ENCODE measurements at places on chromosomes 6 and 20.
A peak's percentile ranks its signal among the peaks of the same experiment; 100 is the strongest.

GRCh38 chr6:5869261-5869660 lies 137.5 kb downstream of the NRN1 start:
- no peak for DNase-seq

DNA sequence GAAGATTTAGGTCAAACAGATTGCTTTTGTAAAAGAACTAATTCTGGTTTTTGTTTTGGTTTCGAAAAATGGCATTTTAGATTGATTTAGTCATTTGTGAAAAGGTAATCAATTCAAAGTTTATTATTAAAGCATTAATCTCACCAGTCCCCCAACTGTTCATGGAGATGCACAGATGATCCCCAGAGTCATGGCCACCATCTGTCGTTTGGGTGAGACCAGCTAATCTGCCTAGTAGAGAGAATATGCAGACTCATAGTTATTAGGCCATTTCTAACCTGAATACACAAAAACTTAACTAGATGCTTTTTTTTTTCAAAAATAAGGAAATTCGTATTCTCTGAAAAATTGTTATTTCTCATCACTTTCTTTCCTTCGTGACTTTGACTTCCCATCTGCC lies 58.1 kb downstream of the C6orf58 start:
- no peak for DNase-seq

DNA sequence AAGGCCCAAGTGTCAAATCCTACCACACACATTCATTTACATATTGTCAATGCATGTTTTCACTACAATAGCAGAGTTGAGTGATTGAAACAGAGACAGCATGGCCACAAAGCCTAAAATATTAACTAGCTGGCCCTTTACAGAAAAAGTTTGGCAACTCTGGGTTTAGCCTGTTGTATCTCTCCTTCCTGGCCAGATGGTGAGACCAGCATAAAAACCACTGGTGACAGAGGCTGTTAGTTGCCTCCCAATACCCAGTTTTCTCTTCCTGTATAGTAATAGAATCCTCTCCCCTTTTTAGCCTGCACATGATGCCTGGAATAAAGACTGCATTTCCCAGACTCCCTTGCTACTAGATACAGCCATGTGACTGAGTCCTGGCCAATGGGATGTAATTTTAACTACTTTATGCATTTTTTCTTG lies 100.0 kb upstream of the TAB2 start:
- DNase-seq = no peak

DNA sequence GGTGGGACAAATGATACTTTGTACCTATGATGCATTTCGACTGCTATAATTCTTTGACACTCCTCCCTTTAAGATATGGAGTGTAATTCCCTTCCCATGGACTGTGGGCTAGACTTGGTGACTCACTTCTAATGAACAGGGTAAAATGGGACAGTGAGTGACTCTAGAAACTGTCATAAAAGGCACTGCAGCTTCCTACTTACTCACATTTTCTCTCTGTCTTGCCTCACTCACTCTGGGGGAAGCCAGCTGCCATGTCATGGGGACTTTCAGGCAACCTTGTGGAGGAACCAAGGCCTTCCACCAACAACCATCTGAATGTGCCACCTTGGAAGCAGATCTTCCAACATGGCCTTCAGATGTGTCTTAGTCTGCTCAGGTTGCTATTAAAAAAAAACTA lies 12.9 kb upstream of the GFOD1 start:
- no peak for DNase-seq

DNA sequence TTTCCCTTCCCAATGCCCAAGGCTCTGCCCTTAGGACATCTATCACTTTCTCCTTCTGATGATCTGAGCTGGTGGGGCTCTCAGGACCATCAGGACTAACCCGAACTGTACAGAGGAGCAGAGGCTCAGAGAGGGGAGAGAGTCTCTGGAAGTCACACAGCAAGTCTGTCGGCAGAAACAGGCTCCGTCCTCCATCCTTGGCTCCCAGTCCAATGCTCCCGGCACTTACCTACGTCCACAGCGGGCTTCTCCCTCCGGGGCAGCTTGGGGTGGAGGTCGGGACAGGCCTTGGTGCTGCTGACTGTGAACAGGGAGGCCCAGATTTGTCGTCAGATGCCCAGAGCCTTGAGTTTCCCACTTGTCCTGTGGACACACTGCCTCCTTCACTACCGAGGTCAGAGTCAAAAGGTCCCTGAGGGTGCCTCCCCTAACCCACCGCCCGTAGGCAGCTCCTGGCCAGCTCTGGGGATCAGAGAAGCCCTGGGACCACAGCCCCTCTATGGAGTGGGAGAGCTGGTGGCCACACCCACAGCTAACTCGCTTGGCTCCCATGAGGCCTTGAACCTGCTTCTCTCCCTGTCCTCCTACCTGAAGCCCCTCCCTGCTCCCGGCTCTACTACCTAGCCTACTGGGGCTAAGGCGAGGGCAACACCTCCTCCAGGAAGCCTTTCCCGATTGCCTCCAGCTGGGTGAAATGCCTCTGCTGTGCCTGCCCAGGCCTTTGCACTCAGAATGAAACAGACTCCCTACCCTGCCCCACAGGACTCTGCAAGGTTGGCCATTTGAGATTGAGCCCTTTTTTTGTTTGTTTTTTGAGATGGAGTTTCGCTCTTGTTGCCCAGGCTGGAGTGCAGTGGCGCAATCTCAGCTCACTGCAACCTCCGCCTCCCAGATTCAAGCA lies 22.6 kb downstream of the VSTM2L start:
- DNase-seq = no peak

GRCh38 chr20:58665606-58666005 lies 14.5 kb downstream of the STX16 start:
- DNase-seq = no peak

DNA sequence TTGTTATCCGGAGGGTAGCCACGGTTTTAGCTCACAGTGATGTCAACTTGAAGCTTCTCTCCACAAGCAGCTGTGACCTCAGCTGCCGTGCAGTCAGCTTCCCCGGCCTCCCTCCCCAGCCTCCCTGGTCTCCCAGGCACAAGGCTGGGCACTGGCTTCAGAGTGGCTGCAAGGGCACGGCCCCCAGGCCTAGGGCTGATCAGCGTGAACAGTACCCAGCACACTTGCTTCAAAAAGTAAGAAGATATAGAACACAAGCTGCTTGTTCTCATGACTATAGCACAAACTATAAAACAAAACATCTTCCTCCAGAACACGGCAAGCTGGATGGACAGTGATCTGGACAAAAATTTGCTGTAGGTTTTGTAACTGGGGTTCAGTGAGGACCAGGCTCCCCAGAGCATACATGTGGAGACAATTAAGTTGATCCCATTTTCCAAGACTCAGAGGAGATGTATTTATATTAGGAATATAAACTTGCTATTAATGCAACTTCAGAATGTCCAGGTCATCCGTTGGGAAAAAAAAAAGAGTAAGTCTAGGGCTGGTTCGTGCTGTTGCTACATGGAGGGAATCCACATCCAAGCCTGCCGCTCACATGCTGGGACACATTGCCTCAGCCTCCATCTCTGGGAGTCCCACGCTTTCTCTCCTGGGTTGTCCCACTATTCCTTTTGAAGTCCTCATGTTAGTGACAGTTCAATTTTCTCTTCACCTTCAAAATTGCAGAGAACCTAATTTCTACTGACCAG lies 199.4 kb upstream of the THBS2 start:
- no peak for DNase-seq

- DNase-seq = no peak
Observed at GRCh38 chr20:62161347-62161746, 17.8 kb downstream of the SS18L1 start.

DNA sequence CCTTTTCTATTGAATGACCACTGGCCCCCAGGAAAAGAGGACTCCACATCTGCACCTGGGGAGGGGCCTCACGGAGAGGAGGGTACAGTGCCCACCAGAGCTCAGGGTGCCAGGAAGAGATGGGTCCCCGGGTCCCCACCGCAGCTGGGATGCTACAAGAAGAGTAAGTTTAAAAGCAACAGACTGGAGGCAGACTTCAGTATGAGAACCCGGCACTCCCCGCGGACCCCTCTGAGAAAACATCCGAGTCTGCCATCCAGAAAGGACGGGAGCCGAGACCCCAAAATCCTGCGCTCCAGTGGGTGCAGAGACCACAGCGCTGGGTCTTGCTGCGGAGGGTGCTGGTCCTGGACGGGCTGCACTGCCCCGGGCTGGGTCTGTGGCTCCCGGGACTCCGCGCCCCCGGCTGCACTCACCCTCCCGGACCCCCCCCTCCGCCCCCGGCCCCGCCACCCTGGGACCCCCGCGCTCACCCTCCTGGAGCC lies 350 bp downstream of the HELZ2 start:
- no peak for DNase-seq

DNA sequence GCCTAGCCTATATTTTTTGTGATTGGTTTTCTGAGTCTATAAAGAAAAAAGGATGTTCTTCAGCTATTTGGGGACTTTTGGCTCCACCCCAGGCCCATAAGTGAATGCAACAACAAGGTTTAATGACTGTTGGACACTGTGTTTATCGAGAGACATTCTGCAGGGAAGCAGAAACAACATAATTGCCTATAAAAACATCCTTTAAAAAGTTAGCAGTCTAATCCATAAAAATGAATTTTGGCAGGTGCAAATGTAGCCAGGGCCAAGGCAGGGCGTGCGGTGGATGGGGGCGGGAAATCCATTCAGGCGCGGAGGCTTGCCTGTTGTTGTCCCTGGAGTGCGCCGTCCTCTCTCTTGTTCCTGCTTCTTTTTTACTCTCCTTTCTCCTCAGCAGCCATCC lies 99.3 kb downstream of the PAX1 start:
- no peak for DNase-seq

- DNase-seq = no peak
Observed at GRCh38 chr6:63963769-63964315, 328.2 kb downstream of the PHF3 start.

GRCh38 chr20:4924032-4924431 lies 77.3 kb downstream of the SLC23A2 start:
- no peak for DNase-seq

- no peak for DNase-seq
Observed at GRCh38 chr6:128511506-128511905, 8.9 kb downstream of the PTPRK start.

- DNase-seq = no peak
Observed at GRCh38 chr6:6704103-6705060, 115.9 kb downstream of the LY86 start.

- DNase-seq = no peak
Observed at GRCh38 chr6:63504777-63505384, 67.4 kb upstream of the LOC128125822 start.

DNA sequence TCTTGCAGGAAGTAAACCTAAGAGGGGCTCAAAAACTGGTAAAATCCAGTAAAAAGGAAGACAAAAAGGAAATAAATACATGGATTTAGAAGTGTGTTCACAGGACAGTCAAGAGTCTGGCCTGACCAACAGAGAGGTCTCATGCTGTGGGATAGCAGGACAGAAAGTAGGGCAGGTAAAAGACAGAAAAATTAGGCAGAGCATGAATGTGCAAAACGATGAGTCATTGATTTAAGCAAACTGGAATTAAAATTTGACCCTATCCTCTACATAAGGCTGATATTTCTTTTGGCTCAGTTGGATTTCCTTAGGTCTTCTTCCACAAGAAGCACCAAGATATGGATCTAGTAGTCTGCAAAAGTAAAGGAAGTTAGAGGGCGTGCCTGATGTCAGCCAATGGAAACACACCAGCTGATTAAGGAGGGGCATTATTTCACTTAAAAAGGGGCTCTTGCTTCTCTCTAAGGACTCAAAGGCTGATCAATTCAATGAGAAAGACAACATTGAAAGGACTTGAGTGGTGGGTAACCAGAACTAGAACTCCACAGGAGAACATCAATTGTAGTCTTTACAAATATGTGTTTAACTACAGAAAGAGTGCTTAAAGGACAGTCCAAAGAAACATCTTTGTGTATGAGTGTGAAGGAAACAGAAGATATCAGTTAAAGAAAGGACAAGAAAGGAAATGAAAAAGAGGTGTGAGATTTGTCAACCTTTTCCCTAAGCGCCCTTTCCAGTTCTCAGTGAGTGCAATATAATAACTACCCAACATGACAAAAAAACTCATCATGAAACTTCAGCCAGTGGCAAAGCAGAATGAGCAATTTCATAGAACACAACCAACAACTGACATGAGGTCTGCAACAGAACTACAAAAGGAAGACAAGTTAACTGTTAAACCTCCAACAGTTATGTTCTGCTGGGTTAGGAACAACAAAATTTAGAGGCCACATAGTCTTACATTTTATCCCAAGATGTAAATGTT lies 19.4 kb upstream of the MYB start:
- DNase-seq = no peak

GRCh38 chr6:14094721-14095120 lies 22.9 kb upstream of the CD83 start:
- no peak for DNase-seq

- DNase-seq = peak; percentile 79
Observed at GRCh38 chr20:62791301-62792181, 4.7 kb upstream of the MRGBP start.

DNA sequence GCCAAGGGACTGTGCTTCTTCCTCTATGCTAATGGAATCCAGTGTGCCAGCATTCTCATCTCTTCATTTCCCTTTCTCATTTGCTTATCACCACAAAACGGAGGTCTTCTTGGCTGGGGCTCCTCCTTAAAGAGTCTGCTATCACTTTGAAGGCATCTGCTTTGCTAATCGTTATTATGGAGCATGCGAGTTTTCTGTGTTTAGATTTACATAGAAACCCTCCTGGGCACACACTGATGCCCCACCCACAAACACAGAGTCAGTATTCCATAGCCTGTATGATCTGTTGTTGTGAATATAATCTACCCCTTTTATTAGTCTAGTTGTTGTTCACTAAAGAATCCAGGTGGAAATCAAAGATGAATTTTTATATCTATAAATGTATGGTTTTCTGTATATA lies 83.4 kb upstream of the XRN2 start:
- DNase-seq = no peak

GRCh38 chr6:41881506-41881905 lies 13.7 kb downstream of the USP49 start:
- DNase-seq = no peak

GRCh38 chr6:149488815-149489214 lies 4.0 kb upstream of the ZC3H12D start:
- DNase-seq = no peak

DNA sequence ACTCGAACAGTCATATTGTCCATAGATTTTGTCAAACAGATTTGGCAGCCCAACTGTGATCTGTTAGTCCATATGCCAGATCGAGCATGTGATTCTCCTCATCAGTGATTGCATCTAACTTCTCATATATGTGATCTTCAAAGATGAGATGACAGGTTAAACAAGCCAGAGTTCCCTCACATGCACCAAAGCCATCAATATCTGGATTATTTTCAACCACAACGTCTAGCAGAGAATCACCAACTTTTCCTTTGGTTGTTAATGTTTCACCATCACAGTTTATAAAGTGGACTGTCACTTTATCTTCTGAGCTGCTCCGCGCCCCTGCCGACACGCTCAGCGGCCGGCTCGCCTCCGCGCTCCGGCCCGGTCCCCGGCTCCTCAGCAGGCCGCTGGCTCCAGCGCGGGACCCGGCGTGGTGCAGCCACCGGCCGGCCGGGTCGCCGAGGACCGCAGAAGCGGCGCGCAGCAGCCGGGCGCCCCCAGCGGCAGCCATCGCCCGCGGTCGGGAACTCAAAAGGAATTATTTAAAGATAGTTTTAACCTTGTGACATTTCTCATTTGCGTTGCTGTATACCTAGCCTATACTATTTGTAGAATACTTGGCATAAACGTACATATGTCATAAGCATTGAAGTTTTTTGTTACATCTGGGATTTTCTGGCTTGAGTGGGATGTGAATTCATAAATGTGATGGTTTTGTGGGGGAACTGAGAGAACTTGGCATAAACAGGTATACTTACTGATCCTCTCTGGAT lies 40.1 kb upstream of the DYNLRB1 start:
- no peak for DNase-seq

- no peak for DNase-seq
Observed at GRCh38 chr6:169158691-169159090, 95.0 kb downstream of the THBS2 start.
